ENCODE measurements at places on chromosomes 11 and 22.

- DNase-seq: no peak
Observed at GRCh38 chr11:10114593-10115404, 179.2 kb downstream of the SBF2 start.

DNA sequence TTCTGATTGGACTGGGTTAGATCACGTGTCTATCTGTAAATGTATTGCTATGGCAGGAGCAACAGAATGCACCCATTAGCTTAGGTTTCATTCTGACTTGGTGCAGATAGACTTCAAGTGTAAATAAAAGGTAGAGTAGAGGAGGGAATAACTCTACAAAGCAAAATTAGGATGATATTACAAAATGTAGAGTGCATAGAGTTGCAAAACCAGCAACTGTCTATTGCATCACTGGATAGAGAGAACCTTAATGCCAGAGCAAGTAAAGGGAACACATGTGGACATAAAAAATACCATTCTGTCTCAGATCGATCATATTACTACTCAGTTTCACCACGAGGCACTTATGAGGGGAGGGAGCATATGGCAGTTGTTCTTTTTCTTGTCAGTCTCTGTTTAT is 22.0 kb upstream of the CAT start:
- DNase-seq: no peak

- no peak for DNase-seq
Observed at GRCh38 chr11:72298931-72299330, 55.0 kb upstream of the PHOX2A start.

DNA sequence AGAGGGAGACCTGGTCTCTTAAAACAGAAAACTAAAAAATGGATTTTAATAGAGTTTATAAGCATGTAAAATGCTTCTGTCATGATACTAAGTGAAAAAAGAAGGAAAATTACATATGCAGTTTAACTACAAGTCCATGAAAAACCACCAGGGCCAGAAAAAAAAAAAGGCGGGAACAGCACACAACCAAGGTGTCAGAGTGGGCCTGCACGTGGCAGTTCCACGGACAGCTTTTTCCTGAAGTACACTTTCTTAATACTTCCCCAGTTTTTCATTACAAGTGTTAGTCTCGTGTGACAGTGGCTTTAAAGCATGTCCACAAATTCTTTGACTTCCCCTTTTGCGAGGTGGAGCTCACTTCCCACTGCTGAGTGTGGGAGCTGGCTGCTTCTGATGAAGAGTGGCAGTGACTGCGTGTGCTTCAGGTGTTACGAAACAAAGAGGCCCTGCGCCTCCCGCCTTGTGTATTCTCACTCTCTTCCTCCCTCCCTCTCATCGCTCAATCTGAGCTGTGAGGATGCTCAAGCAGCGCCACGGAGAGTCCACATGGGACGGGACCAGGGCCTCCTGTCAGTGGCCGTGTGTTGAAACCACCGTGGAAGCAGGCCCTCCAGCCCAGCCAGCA is 16.4 kb downstream of the PPM1F start:
- no peak for DNase-seq

DNA sequence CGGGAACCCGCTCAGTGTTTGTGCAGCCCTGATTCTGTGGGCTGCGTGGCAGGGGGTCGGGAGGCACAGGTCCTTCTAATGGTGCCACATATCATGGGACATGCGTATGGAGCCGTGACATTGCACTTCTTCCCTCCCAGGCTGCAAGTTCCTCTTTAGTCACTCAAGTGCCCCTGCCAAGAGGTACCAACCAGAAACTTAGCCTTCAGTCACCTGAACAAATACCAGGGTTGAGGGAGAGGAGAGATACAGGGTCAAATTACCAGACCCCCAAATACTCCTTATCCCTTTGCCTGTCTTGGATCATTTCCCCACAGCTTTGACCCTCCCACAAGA is 209.1 kb downstream of the BUD13 start:
- DNase-seq: no peak

GRCh38 chr11:95556011-95556341 is 233.6 kb downstream of the FAM76B start:
- DNase-seq: no peak

GRCh38 chr11:100640646-100641045 is 46.4 kb upstream of the ARHGAP42 start:
- peak; percentile 6 for DNase-seq

DNA sequence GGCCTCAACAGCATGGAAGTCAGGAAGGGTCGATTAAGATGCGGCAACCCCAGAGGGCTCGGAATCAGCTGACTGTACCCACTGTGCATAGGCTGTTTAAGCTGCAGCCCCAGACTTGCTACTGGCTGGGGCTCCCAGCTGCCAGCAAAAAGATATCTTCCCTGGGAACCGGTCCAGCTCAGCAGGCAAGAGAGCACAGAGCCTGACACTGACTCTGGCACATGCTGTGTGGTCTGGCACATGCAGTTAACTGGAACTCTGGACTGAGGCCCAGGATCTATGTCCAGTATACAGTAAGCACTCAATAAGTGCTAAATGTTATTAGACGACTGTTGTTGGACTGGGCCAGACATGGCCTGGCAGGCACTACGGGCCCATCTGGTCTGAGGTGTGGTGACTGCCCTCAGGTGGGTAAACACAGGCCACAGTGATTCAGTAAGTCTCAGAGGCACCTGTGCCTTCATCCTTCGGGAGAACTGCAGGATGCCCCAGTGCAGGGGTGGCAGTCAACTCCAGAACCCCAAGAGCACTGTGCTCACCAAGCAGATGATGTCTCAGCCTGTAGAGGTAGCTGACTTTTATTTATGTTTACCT is 87.6 kb downstream of the LARGE1 start:
- no peak for DNase-seq

DNA sequence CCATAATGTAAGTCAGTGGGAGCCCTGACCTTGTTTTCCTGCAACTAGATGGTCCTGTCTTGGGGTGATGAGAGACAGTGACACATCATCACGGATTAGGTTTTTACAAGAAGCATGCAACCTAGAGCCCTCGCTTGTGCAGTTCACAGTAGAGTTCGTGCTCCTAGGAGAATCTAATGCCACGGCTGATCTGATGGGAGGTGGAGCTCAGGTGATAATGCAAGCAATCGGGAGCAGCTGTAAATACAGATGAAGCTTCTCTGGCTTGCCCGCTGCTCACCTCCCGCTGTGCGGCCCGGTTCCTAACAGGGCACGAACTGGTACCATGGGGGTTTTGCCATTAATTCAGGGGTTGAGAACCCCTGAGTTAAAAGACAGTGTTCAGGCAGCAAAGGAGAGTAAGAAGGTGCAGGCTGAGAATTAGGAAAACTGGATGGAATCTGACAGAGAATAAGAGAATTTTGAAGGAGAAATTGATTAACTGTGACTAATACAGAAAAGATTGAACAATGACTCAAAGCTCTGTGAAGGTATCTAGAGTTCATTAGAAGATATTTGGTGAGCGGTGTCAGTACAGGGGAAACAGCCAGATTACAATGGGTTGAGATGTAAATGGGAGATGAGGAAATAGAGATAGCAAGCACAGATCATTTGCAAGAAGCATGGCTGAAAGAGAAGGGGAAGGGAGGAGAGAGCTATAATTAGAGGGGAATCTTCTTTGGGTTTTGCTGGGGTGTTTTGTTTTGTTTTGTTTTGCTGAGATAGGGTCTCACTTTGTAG is 21.0 kb downstream of the WEE1 start:
- no peak for DNase-seq

DNA sequence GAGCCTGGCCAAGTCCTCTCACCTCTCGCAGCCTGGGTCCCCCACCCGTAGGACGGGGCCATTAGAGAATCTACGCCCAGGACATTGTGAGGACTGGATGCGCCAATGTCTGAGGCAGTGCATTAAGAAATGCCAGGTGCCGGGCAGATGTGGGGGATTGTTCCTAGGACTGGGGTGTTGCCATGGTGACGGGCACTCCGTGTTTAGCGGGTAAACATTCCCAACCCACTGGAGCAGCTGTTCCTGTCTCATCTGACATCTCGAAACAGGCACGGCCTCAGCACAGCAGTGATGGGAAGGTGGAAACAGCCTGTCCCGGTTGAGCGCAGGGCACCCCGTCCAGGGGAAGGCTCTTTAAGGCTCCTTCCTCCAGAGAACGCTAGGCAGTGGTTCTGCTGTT is 99.6 kb upstream of the RTL6 start:
- peak; percentile 93 for DNase-seq

DNA sequence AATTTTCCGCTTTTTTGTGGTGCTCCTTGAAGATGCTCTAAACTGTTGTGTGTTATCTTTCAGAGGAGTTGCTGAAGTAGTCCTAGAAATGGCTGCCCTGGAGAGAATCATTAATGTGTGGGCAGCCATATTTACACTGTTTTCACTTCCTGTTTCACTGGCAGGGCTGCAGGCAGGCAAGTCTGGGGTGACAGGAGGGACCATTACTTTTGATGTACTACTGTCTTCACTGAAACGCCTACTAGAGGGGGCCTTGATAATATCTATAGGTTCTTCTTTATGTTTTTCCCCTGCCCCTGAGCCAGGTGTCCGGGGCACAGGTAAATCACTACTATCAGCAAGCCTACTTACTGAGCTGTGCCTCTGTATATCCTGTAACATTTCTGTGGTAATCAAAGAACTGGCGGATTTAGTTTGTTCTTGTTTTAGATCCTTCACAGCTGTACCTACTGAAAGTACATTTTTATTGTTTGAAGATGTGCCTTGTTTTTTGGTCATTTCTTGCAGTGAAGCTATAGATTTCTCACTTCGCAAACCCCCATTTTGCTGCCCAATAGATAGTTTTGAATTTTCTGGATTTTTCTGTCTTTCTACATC is 39.7 kb downstream of the ACAT1 start:
- no peak for DNase-seq

- DNase-seq: no peak
Observed at GRCh38 chr11:33451364-33451763, 194.2 kb downstream of the HIPK3 start.

- no peak for DNase-seq
Observed at GRCh38 chr11:953512-953911, 27.8 kb downstream of the AP2A2 start.

DNA sequence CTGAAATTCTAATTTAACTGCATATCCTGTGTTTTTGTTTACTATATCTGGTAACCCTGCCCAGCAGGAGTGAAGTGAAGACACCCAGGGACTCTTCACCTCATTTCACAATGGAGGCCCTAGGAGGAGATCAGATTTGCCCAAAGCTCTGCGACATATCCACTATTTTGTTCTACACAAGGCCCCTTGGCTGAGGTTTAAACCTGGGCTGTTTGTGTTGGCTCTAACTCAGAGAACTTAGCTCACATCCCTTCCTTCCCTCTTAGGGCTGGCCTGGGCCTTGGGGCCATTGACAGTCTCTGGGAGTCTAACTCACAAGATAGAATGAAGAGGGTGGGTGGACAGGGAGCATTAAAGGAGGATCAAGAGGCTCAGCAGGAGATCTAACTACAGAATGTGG is 8.2 kb upstream of the PLA2G3 start:
- DNase-seq: peak; percentile 33

DNA sequence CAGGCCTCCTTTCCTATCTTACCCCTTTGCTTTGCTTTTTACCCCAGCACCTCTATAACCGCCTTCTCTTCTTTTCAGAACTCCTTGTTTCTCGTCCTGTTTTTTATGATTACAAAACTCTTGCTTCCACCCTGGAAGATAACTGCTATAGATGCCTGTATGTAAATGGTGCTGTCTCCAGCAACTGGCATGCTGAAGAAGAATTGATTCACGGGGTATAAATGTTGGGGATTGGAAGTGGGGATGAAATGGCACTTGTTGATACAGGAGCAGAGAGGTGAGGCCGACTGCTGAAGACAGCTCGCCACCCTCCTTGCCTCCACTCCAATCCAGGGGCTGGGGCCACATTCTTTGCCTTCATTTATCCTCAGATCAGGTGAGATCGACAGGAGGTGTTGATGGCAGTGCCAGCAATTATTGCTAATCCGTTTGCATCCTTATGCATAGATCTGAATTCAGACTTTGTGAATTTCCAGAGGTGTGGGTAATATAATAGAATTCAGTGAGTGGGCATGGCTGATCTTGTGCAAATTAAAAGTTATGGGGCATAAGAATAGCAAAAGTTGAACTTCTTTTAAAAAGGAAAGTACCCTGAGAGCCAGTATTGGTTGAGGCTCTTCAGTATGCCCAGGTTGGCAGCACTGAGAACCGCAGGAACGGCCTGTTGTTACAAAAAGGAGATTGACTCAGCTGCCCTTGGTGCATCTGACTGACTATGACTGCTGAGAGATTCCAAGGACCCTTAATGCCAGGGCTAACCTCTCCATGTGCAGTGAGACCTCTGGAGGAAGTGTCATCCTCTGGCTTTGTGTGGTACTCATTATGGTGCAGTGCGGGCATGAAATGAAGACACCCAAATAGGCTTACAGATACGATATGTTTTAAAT is 5.3 kb downstream of the NEAT1 start:
- no peak for DNase-seq

GRCh38 chr11:104765401-104766095 is 132.7 kb downstream of the CASP12 start:
- no peak for DNase-seq

GRCh38 chr11:13826505-13827278 is 135.8 kb upstream of the SPON1 start:
- DNase-seq: no peak

DNA sequence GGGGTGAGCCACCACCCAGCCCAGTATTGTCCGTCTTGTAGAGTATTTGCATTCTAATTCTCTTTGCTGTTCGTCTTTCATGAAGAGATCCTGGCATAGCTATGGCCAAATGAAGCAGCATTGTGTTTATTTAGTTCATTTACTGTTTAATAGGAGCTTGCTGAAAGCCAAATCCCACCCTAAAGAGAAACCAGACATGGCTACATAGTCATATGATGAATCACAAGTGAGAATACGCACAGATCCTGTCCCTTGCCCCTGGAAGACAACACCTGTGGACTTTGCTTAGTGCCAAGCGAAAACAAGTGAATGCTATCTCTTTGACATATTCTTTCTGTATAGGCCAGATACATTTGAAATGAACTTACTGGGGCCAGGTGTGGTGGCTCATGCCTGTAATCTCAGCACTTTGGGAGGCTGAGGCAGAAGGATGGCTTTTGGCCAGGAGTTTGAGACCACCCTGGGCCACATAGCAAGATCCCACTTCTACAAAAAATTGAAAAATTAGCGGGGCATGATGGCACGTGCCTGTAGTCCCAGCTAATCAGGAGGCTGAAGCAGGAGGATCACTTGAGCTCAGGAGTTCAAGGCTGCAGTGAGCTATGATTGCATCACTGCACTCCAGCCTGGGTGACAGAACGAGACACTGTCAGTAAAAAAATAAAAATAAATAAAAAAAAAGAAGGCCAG is 5.1 kb upstream of the ARFGAP3 start:
- no peak for DNase-seq

- no peak for DNase-seq
Observed at GRCh38 chr22:44765571-44766285, 13.4 kb downstream of the ARHGAP8 start.

DNA sequence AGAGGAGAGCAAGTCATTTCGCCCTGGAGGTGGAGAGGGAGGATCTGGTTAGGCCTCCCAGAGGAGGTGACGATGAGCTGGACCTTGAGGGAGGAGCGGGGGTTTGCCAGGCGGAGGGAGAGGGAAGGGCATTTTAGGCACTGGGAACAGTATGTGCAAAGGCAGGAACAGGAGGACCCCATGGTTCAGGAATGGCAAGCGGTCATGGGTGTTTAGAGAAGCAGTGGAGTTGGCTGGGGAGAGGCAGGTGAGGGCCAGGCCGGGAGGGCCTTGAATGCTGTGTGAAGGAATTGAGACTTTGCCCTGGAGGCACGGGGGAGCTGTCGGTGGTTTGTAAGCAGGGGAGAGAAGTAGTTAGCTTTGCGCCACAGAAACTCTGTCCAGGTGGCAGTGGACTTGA is 10.3 kb downstream of the PRDM11 start:
- no peak for DNase-seq

Data from eye (tissue), 1 donor.